Muscle of arm (tissue), 14 donors: ENCODE measurements at places on chromosomes 7 and 10.
A peak's percentile ranks its signal among the peaks of the same experiment; 100 is the strongest.

GRCh38 chr7:1243964-1244416 is 11.3 kb downstream of the UNCX start:
- no peak for DNase-seq

DNA sequence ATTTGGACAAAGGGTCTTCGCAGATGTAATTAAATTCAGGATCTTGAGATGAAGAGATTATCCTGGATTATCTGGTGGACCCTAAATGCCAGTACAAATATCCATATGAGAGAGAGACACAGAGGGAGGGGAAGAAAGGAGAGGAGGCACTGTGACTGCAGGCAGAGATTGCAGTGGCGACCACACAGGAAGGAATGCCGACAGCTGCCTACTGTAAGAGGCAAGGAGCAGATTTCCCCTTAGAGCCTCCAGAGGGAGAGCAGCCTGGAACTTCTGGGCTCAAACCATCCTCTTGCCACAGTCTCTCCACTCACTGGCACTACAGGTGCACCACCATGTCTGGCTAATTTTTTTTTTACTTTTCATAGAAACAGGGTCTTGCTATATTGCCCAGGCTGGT is 152.3 kb downstream of the SDK1 start:
- no peak for DNase-seq

DNA sequence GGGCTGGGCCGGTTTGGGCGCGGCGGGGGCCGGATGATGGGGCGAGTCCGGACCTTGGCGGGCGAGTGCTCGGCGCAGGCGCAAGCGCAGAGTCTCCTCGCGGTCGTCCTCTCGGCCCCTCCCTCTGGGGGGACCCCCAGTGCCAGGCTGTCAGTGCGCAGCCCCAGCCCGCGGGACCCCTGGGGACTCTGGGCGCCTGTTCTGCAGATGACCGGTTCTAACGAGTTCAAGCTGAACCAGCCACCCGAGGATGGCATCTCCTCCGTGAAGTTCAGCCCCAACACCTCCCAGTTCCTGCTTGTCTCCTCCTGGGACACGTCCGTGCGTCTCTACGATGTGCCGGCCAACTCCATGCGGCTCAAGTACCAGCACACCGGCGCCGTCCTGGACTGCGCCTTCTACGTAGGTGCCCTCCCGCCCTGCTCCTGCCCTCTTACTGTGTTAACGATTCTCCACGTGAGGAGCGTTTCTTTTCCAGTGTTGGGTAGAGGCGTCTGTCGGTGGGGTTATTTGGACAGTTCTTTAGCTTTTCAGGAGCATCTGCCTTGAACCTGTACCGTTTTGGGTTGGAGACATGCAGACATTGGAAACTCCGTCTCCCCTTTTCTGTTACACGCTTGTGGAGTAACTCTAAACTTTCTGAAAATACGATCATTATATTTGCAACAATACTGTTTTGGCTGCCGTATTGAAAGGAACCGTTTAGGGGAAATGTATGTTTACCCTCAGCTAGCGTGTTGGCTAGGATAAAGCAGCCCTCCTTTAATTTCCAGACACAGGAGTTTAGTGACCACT is 706 bp downstream of the BUB3 start:
- peak; percentile 46 for DNase-seq

GRCh38 chr7:87445897-87446296 is 29.6 kb downstream of the ABCB4 start:
- no peak for DNase-seq

GRCh38 chr10:105239311-105240219 is 598.5 kb downstream of the SORCS3 start:
- no peak for DNase-seq

DNA sequence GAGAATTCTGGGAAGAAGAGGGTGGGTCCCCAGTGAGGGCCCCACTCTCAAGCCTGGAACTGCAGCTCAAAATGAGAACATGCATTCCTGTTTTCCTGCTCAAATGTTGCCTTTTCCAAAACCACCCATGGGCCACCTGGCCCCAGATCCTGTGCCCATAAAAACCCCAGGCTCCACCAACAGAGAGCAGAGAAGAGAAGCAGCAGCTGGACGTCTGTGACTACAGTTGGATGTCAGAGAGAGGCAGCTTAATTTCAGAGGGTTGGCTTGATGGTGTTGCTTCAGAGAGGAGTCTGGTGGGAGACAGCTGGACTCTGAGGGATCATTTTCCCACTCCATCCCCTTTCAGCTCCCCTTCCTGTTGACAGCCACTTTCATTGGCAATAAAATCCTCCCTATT is 256.4 kb downstream of the FZD1 start:
- DNase-seq, result no peak

DNA sequence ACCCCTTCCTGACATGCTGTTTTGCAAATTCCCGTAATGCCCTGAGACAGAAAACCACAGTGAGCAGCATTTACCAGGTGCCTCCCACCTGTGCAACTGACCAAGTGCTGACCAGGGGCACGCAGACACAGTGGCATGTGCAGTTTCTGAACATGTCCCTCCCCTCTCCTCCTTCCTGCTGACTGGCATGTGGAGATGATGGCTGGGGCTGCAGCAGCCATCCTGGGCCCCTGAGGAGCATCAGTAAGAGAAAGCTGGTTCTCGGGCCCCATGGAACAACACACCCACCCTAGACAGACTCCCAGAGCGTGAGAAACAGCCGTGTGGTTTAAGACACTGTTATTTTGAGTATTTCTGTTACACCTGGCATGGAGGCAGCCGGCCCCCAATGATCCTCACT is 66.2 kb upstream of the PDGFA start:
- DNase-seq, result no peak

DNA sequence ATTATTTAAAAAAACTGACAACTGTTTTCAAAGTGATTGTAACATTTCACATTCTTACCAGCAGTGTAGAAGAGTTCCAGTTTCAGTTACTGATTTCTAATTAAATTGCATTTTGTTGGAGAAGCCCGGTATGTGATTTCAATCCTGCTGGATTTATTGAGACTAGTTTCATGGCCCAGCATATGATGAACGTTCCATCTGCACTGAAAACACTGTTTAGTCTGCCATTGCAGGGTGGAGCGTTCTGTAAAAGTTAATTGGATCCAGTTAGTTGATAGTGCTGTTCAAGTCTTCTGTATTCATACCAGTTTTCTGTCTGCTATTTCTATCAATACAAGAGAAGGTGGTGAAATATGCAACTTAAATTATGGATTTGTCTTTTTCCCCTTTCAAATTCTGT is 37.3 kb upstream of the CCNY start:
- DNase-seq, result no peak

DNA sequence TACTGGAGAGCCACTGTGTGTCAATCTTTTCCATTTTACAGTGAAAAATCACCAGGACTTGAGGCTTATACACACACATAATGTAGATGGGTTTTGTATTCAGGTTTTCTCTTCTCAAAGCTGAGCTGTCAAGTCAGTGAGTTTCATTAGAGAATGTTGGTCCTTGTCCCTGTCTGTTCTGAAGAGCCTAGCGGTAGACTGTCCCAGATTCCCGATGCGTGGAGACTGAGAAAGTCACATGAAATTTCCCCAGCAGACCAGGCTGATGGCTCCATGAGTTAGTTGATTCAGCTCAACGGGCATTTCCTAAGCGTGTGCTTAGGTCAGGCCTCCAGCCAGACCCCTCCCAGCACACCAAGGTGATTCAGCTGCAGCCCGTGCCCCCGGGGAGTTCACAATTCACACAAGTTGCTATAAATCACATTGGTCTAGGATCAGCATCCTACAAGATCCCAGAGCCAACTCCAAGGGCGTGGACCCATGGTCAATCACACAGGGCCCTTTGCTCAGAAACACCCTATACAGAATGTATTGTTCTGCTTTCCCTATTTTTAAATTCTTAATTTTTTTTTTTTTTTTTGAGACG is 17.2 kb downstream of the CHST15 start:
- DNase-seq, result no peak

- DNase-seq, result no peak
Measured at GRCh38 chr10:101597091-101597900, 9.2 kb downstream of the DPCD start.

- no peak for DNase-seq
Measured at GRCh38 chr7:99132595-99133321, 11.2 kb downstream of the SMURF1 start.

GRCh38 chr10:2964632-2965296 is 102.6 kb upstream of the PFKP start:
- no peak for DNase-seq

DNA sequence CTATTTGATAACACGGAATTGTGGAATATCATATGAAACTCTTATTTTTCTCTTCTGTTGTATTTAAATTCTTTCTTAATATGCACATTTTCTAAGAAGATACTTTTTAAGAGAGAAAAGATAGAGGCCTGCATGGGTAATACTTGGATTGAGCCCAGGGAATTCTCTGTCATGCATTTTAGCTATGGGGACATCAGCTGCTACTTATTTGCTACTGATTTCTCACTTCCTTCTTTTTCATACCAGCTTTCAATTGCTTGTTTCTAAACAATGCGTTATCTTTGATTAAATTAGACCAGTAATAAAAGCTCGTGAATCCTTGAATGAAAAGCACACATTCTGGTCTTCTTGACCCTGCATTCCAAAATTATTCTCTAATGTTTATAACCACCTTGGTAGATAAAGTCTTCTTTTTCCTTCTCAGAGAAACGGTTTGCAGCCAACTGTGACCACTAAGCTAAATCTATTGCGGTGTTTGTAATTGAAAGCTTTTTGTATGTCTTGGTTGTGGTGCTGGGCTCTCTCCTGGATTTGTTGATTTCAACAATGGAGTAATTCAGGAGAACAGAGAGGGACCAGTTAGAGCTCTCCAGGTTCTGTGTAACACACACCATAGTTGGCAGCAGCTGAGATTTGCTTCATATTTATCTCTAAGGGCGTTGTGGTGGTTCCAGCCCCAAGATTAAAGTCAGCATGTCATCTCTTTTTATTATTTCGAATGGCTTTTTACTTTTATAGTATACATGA is 139.3 kb downstream of the PPP1R9A start:
- DNase-seq, result no peak

DNA sequence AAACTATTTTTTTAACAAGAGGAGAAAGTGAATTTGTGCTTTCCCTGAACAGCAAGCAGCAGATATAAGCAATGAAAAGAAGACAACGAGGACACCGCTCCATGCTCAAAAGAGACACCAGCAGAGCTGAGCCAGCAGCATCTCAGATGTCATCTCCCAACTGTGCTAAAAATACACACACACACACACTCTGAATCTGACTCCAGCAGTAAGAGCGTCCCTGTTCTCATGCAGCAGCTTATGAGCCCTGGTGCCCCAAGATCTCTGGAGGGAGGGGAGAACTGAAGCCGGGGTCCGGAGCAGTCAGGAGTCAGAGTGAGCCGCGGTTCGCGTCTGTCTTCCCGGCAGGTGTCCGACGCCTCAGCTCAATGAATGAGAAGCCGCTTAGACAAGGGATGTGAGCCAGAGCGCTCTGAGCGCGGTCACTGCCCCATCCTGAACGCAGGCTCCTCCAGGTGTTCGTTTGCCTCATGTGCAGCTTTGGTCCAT is 49.2 kb downstream of the SVIL start:
- DNase-seq, result peak; percentile 66

DNA sequence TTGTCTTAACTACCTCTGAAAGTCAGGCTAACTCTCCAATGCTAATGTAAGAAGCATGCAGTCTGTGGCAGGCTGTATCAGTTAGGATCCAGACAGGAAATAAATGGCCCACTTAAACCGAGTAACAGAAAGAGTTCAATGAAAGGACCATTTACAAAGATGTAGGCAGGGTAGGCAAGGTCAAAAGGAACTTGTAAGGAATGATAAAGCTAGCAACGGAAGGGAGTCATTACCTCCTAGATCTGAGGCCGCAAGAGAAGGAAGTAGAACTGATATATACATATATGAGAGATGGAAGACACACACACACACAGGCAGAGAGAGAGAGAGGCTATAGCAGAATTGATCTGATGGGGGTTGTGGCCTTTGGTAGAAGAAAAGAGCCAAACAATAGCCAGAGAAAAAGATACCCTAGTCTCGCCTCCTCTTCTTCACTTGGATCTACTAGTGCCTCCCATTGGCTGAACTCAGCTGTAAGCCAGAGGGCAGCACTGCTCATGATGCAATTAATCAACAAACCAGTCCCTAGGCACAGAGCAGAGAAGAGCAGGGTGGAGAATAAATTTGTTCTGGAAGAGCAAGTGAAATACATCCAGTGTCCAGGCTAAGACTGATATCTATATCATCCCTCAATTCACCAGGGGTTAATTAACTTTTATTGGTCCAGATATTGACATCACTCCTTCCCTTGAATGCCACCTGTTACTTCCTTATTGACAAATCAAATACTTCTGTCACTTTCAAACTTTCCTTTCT is 91.2 kb downstream of the LSMEM1 start:
- DNase-seq, result no peak

DNA sequence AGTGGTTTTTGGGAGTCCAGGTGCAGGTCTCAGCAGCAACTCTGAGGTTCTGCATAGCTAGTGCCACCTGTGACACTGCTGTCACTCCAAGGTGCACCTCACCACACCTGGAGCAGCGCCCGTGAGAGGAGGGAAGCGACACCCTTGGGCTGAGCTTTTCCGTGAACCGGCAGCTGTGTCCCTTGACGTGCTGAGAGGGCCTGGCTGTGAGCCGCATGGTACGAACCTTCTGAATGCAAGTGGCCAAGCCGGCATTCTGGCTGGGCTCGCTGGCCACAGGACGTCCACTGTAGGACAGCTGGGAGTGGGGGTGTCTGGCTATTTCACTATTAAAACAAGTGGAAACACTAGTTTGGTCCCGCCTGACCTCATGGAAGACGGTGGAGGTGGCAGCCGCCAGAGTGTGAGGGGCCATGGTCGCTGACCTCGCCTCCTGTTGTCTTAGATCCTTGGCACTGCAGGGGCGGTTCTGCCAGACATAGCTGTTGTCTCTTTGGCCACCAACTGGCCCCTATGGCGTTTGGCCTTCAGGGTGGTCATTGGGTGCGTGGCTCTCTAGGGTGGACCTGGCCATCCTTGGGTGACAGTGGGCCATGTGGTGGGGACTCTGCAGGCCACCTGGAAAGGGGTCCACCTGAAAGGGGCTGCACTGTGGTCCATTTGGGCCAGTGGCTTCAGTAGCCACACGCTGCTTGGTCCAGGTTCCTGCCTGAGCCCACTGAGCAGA is 12.9 kb downstream of the INPP5A start:
- no peak for DNase-seq

DNA sequence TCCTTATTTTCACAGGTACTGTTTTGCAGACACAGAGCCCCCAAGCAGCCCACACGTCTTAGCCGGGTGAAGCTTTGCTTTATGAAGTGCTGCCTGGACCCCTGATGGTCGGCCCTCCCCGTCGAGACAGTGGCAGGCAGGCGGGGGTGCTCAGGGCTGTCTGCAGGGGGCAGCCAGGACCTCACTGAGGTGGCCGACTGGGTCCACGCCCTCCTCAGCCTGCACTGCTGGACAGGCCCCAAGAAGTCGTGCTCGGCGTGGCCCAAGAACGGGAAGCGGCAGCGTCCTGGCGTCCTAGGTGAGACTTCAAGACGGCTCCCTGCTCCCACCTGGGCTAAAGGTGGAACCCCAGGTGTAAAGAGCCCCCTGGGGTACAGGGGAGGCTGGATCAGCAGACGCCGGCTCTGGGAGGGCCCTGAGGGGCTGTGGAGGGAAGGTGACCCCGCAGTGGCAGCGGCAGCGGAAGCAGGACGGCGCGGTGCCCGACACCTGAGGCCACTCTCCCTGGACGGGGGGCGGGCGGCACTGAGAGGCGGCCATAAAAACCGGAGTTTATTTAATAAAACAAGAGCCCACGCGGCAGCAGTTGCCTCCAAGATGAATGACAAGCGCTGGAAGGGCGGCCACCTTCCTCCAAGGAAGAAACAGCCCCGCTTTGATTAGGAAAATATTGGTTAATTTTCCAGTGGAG is 179.4 kb downstream of the ELFN1 start:
- DNase-seq, result no peak
